ENCODE measurements at places on chromosomes 2 and 18. TPM values are rescaled to one million over a fixed set of nuclear protein-coding genes. Genes with fewer than 3 reads are reported as not detected.
A peak's percentile ranks its signal among the peaks of the same experiment; 100 is the strongest.

DNA sequence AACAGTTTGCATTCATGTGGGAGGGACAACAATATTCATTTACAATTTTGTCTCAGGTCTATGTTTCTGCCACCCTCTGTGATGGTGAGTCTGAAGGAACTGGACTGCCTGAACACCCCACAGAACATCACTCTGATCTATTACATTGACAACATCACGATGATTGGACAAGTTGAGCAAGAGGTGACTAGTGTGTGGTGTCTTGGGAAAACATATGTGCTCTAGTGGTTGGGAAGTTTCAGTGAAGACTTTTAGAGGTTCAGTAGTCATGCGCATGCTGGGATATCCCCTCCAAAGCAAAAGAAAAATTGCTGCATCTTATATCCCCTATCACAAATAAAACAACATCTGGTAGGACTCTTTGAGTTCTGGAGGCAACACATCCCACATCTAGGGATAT is 18.6 kb upstream of the CTLA4 start:
- DNase-seq = no peak

- DNase-seq = no peak
Measured at GRCh38 chr2:181122601-181123000, 142.2 kb downstream of the UBE2E3 start.

DNA sequence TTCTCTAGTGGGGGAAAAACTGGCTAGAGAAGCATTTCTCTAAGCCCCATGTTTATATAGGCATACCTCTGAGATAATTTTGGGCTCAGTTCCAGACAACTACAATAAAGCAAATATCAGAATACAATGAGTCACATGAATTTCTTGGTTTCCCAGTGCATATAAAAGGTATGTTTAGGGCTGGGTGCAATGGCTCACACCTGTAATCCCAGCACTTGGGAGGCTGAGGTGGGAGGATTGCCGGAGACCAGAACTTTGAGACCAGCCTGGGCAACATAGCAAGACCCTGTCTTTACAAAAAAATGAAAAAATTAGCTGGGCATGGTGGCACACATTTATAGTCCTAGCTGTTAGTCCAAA is 22.2 kb downstream of the TSN start:
- no peak for DNase-seq

GAL3ST2 gene
- 0.88 TPM for polyA plus RNA-seq

DNA sequence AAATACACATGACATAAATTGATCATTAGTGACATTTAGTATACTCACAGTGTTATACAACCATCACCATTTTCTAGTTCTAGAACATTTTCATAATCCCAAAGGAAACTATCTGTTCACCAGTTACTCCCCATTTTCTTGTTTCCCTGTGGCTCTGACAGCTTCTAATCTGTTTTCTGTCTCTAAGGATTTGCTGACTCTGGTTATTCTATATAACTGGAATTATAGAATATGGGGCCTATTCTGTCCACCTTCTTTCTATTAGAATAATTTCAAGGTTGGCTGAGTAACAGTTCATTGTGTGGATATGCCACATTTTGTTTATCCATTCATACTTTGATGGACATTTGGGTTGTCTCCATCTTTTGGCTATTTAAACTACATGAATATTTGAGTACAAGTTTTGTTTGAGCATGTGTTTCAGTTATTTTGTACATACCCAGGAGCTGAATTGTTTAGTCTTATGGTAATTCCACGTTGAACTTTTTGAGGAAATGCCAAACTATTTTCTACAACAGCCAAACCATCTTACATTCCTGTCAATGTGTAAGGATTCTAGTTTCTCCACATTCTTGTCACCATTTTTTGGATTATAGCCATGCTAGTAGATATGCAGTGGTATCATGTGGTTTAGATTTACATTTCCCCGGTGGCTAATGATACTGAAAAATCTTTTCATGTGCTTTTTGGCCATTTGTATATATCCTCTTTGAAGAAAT is 20.5 kb downstream of the KIAA1328 start:
- DNase-seq = no peak

- no peak for DNase-seq
Measured at GRCh38 chr2:6442252-6442985, 423.3 kb downstream of the CMPK2 start.

DNA sequence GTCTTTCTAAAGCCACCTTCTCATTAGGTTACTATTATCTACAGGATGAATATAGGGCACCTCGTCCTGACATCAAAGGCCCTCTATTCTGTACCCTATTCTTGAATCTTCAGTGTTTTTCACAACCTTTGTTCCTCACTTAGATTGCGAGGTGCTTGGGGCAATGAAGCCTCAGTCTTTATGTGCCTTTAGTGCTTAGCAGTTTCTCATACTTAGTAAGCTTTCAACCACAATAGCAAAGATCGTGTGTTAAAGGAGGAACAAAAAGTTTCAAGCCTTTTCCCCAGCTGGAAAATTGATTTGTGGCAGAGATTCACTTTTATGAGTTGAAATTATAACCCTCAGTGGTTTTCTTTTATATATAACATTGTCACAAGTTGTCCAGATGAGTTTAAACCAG is 226.9 kb downstream of the MYO3B start:
- no peak for DNase-seq

DNA sequence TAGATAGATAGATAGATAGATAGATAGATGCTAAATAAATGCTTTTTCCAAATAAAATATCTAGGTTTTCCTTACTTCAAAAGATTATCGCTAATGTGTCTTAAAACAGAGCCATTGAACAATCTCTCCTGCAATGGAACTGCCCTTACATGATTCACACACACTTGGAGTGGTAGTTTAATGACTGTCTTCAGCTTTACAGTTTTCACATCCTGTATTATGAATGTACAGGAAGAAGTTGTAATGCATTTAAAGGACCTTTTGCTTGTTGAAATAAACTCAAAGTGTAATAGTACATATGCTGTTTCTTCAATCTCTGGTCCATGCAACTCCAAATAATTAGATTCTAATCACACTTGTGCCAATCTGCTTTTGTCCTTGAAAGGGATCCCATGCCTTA is 797.6 kb upstream of the CDH2 start:
- no peak for DNase-seq

DNA sequence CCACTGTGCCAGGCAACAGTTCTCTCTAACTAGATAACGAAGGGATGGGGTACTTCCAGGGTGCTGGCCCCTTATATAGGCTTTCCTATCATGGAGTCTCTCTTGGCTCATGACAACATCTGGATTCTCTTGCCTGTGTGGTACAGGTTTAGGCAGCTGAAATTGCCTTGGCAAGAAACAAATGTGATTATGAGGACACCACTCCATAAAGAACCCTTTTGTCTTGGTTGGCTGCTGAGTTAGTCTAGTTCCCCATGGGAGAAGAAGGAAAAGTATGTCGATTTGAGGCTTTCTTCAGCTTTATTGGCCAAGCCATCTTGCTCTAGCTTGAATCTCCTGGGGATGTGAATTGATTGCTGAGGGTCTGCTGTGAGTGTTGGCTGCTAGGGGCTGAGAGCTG is 76.3 kb upstream of the ZCCHC2 start:
- DNase-seq = no peak

- no peak for DNase-seq
Measured at GRCh38 chr18:3624546-3624934, 174.6 kb downstream of the TGIF1 start.

DNA sequence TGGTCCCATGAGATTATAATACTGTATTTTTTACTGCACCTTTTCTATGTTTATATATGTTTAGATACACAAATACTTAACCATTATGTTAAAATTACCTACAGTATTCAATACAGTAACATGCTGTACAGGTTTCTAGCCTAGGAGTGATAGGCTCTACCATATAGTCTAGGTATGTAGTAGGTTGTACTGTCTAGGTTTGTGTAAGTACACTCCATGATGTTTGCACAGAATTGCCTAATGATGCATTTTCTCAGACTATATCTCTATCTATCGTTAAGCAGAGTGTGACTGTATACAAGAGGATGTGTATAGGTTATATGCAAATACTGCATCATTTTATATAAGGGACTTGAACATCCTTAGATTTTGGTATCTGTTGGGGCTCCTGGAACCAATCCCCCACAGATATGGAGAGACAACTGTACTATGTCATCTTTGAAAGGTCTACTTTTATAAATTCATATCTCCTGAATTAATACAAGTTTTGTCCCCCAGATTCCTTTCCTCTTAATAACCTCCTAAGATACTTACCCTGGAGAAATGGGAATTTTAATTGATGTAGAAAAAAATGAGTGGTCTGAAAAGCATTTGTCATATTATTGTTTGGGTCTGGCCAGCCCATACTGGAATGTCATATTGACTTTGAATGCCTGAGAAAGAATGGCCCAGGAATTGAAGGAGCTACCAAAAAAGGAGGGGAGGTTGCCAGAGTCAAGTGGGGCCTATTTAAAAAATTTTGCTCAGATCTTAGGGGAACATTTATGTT is 36.6 kb downstream of the EHBP1 start:
- DNase-seq = no peak

- DNase-seq = no peak
Measured at GRCh38 chr2:159933727-159934049, 128.7 kb downstream of the PLA2R1 start.

FBXO36 gene
- 6.9 TPM for polyA plus RNA-seq

HOXD12 gene
- 0.26 TPM for polyA plus RNA-seq

DNA sequence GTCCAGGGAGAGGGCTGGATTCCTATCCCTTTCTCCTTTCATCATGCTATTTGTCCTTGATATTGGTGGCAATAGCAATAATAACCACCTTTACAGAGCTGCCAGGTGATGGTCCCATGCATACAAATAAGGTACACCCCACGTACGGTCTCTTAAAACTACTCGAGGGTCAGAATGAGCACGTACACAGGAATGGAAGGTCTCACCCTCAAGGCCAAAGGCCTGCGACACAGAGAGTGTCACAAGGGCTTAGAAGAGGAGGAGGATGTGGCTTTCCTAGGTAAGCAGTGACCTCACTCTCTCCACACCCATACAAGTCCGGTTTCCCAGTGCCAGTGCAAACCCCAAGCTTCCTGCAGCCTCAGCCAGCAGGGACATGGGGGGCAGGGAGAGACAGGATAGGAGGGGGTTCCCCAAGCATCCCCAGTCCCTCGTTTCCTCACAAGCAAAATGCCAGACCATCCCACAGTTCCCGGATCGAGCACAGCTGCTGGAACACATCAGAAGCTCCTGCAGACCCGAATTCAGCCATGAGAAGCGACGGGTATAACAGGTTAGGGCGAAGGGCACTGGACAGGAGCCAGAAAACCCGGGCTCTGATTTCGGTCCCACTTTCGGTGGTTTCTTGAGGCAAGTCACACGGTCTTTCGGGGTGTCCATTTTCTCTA is 49.2 kb downstream of the PLB1 start:
- no peak for DNase-seq

DNA sequence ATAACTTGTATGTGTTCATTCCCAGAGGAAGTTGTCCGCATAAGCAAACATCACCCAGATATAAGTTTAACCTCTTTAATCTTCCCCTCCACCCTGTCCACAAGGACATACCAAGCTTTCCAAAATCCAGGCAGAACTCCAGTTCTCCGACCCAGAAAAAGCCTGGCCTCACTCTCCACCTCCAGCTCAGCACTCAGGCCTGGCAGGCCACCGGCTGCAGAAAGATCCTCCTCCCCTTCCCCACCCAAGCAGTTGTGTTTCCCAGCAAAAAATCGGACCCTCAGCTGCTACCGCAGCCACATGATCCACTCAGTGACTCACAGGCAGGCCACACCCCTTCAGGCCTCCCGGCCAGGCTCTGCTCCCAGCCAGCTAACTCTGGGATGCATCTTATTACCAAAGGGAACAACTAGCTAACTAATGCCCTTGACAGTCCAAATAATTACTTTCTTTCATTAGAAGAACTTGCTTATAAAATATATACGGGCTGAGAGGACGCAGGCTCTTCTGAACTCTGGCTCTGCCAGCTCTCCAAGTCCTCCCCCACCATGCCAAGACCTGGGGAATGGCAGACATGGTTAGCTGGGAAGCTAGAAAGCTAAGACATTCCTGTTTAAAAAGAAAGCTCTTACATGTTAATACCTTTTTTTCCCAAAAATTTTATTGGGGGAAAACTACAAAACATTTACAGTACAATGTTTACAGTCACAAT is 4.5 kb downstream of the ZFP36L2 start:
- DNase-seq = peak; percentile 93

- DNase-seq = no peak
Measured at GRCh38 chr18:50340078-50340477, 34.8 kb upstream of the SKA1 start.

- no peak for DNase-seq
Measured at GRCh38 chr18:10432781-10433180, 21.7 kb upstream of the APCDD1 start.
